ENCODE measurements at places on chromosomes 6 and 20. TPM values are rescaled to one million over a fixed set of nuclear protein-coding genes. Genes with fewer than 3 reads are reported as not detected.

Gene SLA2
- total RNA-seq = 48.7 TPM

Gene SALL4
- not detected for total RNA-seq

Gene NRSN1
- not detected for total RNA-seq

Gene MAS1
- not detected for total RNA-seq

Gene NSFL1C
- 78.1 TPM for total RNA-seq

Gene ZNF165
- total RNA-seq = 4.6 TPM

Gene SLCO4A1
- total RNA-seq = 40.5 TPM

Gene PLCB4
- not detected for total RNA-seq

Gene MEP1A
- not detected for total RNA-seq

Gene GABRR2
- 0.49 TPM for total RNA-seq

Gene BPI
- total RNA-seq = not detected

Gene VGLL2
- not detected for total RNA-seq

Gene SEL1L2
- total RNA-seq = not detected

Gene TUBB
- 1,569 TPM for total RNA-seq

Gene MOXD1
- not detected for total RNA-seq

Gene C6orf15
- total RNA-seq = not detected

Gene MCCD1
- total RNA-seq = not detected

Gene RSPH4A
- total RNA-seq = not detected

Gene OVOL2
- total RNA-seq = not detected

Gene MUCL3
- not detected for total RNA-seq

Gene CD2AP
- total RNA-seq = 28.4 TPM

Measured in activated CD4-positive, alpha-beta T cell treated with anti-CD3 and anti-CD28 coated beads for 36 hours (primary cell).